ENCODE measurements at places on chromosomes 11 and 22. TPM values are rescaled to one million over a fixed set of nuclear protein-coding genes. Genes with fewer than 3 reads are reported as not detected.

GRCh38 chr11:76588455-76589325 is 81.9 kb downstream of the LRRC32 start:
- peak; percentile 78 for DNase-seq

- no peak for DNase-seq
Measured at GRCh38 chr11:58780578-58780977, 48.8 kb upstream of the GLYAT start.

Gene USP35
- total RNA-seq: 9.2 TPM

Gene LDLRAD3
- 0.47 TPM for total RNA-seq

GRCh38 chr11:46564459-46564858 is 29.4 kb downstream of the AMBRA1 start:
- DNase-seq: no peak

Data from activated CD4-positive, alpha-beta T cell treated with anti-CD3 and anti-CD28 coated beads for 36 hours (primary cell).